ENCODE measurements at places on chromosomes 2 and 18.

DNA sequence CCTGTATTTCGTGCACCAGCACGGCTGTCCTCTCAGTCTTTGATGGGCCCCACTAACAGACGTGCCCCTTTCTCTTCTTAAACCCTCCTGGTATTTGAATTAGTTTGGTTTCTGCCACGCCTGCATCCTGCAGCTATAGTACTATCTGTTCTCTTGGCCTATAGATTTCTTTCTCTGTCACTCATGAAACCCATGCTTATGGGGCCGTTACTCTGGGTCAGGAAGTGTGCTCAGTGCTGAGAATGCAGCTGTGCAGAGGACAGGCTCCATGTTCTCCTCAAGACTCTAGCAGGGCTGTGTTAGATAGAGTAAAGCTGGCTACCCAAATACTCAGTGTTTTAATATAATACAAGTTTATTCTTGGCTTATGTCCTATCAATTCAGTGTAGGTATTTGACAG lies 180.0 kb downstream of the INSIG2 start:
- no peak for DNase-seq

DNA sequence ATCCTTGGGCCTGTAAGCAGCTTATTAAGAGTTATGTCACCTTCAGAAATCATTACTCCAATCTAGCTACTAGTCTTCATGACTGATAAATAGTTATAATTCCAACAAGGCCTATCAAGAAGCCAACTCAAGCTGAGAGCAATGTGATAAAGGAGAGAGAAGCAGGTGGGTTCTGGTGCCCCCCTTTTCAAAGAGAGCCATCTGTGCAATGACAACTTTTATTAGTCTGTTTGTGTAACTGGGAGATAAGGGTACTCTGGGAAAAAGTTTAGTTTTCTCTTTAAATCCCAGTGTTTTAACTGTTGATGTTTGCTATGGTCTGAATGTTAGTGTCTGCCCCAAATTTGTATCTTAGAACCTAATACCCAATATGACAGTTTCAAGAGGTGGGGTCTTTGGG lies 60.6 kb downstream of the CCDC93 start:
- DNase-seq = no peak

- DNase-seq = peak; percentile 75
Measured at GRCh38 chr2:10135296-10136089, 13.0 kb downstream of the RRM2 start.

DNA sequence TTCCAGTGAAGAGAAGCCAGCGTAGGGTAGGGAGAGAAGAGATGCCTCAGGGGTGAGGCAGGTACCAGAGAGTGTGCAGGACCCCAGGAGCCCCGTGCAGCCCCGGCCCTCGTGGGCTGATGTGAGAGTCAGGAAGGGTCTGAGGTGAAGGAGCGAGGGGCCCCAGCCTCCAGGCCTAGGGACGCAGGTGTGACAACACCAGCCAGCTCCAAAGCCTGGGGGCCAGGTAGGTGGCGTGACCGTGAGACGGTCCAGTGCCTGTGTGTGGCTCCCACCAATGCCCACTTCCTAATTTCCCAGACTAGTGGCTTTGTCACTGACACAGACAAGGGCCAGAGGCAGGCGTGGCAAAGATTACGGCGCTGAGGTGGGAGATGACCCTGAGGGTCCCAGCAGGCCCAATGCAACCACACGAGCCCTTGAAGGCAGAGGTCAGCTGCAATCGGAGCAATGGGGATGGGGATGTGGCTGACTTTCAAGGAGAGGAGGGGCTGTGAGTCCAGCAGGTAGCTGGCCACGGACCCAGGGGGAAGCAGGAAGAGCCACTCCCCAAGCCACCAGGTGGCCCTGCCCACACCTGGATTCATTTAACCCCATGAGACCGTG lies 86.0 kb upstream of the SNTG2 start:
- no peak for DNase-seq

- DNase-seq = peak; percentile 55
Measured at GRCh38 chr2:182406221-182406620, 20.6 kb downstream of the PDE1A start.

- peak; percentile 40 for DNase-seq
Measured at GRCh38 chr2:98086491-98087446, at the start of gene VWA3B. VWA3B (plus strand) TSS chr2:98087167; CDS start chr2:98093093, 5,926 bp downstream.

GRCh38 chr2:237181844-237182243 lies 96.2 kb downstream of the COPS8 start:
- DNase-seq = peak; percentile 95

GRCh38 chr2:239316562-239317465 lies 84.0 kb downstream of the HDAC4 start:
- DNase-seq = no peak

GRCh38 chr2:190376591-190377245 lies 31.4 kb upstream of the MFSD6 start:
- no peak for DNase-seq

DNA sequence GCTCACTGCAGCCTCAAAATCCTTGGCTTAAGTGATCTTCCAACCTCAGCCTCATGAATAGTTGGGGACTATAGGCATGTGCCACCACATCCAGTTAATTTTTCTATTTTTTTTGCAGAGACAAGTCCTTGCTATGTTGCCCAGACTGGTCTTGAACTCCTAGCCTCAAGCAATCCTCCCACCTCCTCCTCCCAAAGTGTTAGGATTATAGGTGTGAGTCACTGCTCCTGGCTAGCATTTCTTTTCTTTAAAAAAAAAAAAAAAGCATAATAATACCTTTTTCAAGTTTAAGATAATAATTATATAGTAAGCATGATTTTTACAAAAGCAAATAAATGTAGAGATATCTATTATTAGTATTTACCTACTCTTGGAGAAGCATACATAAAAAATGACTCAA lies 36.1 kb downstream of the PPP4R1 start:
- DNase-seq = no peak

- DNase-seq = peak; percentile 15
Measured at GRCh38 chr2:220315098-220315823, 687.8 kb downstream of the SLC4A3 start.

DNA sequence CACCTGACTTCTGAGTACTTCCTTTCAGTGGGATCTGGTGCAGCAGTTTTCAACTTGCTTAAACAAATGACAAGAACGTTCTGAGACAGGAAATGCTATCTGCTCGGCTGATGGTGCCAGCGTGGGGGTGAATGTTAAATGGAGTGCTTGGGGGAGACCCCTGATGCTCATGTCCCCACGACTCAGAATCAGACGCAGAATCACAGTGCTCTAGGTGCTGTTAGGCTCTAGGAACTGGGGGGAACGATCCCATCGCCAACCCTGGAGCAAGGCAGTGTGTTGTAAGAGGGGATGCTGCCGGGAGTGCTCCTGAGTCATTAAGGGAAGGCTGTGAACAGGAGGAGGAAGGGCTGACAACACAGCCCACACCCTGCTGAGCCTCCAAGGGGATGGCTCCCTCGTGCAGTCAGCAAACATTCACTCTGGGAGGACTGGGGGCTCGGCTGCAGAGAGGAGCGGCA lies 34.1 kb upstream of the KCNF1 start:
- peak; percentile 13 for DNase-seq

DNA sequence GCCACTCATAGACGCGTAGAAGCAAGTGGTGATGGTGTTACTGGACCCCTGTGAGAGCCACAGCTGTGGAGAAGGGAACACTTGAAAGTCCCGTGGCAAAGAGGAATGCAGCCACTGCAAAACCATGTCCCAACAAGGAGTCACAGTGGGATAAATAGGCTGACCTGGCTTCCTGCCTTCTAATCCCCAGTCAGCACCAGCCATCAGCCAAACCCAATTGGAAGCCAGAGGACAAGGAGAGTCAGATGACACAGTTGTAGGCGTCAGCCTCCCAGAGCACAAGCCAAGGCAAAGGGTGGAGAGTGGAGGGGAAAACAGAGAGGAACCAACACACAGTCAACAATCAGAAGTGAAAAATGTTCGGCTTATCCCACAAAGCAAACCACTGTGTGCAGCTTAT lies 5.5 kb upstream of the CYBRD1 start:
- DNase-seq = no peak

GRCh38 chr2:60410456-60411146 lies 142.9 kb downstream of the BCL11A start:
- DNase-seq = no peak

DNA sequence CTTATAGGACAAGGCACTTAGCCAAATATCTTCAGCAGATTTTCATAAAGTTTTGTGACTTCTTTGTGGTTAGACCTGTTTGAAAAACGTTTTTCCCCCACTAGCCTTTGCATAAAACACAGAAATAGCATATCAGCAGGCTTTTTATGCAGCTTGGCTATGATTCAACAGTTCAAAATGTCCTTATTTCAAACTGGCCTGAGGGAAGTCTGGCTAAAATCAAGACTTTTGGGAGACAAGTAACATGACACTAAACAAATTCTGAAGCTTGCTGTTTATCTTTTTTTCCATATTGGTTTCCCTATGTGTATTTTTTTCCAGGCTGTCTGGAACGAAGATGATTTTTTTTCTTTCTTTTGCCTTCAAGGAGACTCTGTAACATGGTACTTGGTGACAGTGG lies 95.1 kb upstream of the L3MBTL4 start:
- peak; percentile 21 for DNase-seq

- peak; percentile 45 for DNase-seq
Measured at GRCh38 chr2:53786352-53786704, 425 bp downstream of the ASB3 start.

- peak; percentile 14 for DNase-seq
Measured at GRCh38 chr2:81644189-81644588, 1339.6 kb upstream of the LRRTM1 start.

DNA sequence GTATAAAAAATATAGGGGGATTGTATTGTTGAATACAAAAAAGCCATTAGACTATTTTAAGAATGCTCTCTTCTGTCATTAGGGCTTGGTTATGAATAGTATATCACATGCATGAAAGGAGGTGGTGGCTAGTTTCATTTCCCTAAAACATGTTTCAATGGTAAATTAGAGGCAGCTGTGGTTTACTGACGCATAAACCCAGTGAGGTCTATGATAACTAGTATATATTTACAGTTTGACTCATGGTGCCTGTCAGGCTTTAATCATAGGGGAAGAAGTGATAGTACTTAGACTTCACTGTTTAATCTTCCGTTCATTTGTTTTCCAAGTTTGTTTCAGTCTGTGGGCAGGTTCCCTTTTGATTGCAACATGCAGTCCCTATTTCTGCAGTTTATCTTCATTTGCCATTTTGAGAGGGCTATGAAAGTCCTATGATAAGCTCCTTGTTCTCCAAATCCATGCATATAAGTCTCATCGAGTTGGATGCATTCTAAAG lies 55.1 kb upstream of the MAP4K3 start:
- peak; percentile 96 for DNase-seq

DNA sequence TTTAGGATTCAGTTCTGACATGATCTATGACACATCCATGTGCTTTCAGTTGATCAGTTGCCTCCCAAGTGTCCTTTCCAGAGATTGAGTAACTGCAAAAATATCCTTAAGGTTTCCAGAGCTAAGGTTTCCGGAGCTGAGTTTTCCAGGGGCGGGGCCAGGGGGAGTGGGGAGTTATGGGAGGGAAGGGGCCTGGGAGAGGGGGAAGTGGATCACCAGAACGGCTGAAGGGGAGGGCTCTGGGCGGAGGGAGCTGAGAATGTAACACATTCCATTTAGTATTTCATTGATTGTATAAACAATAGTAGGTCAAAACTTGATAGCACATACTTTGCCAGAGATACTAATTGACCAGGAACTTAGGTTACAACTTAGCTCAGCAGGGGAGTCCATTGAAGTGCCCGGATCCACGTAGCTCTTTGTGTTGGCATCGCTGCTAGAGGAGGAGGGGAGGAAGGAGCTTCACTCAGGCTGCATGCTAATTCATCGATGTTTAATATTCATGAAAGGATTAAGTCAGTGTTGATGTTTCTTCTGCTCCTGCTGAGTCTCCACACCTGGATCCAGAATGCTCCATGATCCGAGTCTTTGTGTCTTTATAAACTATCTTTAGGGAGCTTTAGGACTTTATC lies 289.8 kb downstream of the ALPK2 start:
- peak; percentile 69 for DNase-seq

DNA sequence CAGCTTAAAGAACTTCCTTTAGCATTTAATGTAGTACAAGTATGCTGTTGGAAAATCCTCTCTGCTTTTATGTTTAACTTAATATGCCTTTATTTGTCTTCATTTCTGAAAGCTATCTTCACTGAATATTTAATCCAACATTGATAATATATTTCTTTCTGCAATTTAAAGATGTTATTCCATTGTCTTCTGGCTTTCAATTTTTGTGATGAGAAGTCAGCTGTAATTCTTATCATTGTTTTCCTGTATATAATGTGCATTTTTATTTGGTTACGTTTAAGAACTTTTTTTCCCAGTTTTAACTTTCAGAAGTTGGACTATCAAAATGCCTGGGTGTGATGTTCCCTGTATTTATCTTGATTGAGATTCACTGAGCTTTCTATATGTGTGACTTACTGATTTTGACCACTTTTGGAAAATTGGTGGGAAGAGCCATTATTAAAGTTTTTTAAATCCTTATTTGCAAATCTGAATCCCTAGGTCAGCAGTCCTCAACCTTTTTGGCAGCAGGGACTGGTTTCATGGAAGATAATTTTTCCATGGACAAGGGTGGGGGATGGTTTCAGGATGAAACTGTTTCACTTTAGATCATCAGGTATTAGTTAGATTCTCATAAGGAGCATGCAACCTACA lies 241.0 kb downstream of the TNS1 start:
- no peak for DNase-seq

DNA sequence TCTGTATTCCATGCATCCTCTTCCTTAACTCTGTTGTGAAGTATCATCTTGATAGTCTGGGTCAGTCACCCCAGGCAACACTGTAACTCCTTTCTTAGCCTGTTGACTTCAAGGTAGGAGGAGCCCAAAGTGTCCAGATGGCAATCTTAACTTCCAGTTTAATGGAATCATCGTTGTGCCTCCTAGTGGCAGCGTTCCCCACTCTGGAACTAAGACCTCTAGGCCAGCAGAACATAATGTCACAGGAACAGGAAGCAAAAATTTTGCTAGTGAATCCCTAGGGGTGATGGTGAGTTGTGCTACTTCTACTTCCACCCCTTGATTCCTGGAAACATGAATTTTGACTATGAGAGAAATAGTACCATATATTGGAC lies 11.7 kb downstream of the SGPP2 start:
- no peak for DNase-seq

GRCh38 chr2:173299764-173300163 lies 54.9 kb upstream of the CDCA7 start:
- DNase-seq = no peak

GRCh38 chr18:3230401-3231334 lies 10.9 kb upstream of the MYOM1 start:
- DNase-seq = no peak

DNA sequence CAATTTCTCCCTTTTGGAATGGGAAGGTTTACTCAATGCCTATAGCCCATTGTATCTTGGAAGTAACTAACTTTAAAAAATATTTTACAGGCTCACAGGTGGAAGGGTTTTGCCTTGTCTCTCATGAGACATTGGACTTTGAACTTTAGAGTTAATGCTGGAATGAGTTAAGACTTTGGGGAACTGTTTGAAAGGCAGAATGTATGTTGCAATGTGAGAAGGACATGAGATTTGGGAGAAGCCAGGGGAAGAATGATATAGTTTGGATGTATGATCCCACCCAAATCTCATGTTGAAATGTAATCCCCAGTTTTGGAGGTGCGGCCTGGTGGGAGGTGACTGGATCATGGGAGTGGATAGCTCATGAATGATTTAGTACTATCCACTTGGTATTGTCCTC lies 17.5 kb upstream of the TBC1D8 start:
- no peak for DNase-seq

GRCh38 chr2:82795446-82795845 lies 1663.6 kb downstream of the SUCLG1 start:
- peak; percentile 82 for DNase-seq
